HT-29 (cell line): ENCODE measurements at places on chromosomes 11 and 22. TPM values are rescaled to one million over a fixed set of nuclear protein-coding genes. Genes with fewer than 3 reads are reported as not detected.

- no peak for DNase-seq
Observed at GRCh38 chr11:1891831-1892115, at the start of gene PRR33. PRR33 (minus strand) TSS chr11:1891895; CDS start chr11:1890584, 1,311 bp downstream.

GRCh38 chr11:95736355-95736754, 53.2 kb downstream of the FAM76B start:
- no peak for DNase-seq

DNA sequence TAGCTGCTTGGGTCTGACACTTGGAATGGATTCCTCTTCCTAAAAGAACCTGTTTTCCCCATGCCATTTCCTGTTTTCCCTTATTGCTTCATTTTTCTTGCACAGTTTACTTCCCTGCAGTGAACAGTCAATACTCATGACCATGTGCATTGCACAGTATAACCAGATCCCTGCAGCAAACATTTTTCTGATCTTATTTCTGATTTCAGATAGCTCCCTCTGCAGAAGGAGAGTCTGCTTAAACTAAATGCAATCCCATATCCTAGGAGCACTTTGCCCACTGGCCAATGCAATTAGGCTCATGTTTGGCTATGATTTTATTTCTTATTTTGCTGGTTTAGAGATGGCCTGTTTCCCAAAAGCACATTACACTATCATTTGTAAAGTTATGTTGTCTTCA, 96.7 kb upstream of the CD44 start:
- no peak for DNase-seq

KCNK4 gene
- not detected in 2 replicates for total RNA-seq

GVQW3 gene
- 1.8 and 2.1 TPM in 2 replicates for total RNA-seq

GRCh38 chr22:44627521-44628139, 74.4 kb upstream of the PRR5 start:
- no peak for DNase-seq

GRCh38 chr11:63552921-63553320, 10.3 kb downstream of the PLAAT2 start:
- peak; percentile 67 for DNase-seq

DNA sequence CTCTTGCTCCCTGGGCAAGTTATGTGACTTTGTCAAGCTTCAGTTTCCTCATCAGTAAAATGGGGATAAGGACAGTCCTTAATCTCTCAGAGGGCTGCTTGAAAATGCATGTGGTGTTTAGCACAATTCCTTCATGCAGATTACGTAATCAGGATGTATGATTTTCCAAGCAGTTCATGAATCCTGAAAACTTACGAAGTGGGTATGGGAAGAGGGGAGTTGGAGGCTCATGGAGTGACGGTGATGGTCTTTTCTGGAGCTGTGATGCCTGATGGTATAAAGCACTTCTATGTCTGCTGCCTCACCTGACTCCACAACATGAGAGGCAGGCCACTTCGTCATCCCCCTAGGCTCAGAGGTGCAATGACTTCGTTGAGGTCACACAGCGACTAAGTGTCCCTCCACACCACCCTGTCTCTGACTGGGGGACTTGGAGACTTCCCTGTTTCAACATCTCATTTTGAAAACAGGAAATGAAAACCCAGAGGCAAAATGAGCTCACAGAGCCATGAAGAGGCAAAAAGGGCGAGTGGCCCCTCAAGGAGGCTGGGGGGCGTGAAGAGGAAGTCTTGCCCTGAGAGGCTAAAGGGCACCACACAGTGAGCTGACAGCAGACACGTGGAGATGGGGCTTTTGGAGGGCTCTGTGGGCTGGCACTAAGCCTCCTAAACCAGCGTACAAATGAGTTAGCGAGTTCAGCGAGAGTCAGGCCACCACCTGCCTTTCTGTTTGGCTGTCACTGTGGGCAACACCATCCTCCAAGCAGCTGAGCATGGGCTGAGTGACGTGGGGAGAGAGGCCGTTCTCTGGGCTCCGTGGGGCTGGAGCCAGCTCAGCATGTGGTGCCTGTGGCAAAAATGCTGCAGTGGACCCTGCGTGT, 10.1 kb downstream of the MCM5 start:
- DNase-seq: no peak

DNA sequence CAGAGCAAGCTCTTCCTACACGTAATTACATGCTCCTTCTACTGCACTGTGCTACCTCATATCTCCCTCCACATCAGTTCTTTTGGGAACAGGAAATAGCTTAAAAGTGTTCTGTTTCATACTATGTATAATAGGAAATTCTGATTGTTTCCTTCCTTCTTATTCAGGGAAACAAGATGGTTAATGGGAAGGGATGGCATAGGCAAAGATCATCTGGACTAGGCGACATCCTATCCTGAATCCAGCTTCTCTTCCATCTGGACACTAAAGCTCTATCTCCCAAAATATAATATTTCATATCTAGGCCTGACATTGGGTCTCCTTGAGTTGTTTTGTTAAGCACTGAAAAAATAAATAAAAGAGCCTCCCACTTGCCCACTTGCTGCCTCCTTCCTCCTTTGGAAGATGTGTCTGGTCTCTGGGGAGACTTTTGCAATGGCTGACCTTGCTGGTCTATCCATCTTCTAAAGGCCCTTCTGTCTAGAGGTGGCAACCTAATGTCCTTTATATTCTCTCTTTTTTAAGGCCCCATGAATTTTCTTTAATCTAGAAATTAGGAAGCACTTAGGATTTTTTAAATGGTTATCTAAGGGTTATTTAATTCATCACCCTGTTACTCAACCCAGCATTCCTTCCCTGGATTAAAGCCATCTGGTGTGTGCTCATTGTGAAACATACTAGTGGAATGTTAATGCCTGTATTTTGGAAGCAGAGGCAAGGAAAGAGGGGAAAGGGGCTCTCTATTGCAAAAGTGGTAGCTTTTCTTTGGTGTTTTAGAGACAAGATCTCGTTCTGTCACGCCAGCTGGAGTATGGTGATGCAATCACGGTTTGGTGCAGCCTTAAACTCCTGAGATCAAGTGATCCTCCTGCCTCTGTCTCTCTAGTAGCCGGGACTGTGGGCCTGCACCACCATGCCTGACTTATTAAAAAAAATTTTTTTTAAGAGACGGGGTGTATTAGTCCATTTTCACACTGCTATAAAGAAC, 20.6 kb downstream of the CLMP start:
- DNase-seq: no peak

DNA sequence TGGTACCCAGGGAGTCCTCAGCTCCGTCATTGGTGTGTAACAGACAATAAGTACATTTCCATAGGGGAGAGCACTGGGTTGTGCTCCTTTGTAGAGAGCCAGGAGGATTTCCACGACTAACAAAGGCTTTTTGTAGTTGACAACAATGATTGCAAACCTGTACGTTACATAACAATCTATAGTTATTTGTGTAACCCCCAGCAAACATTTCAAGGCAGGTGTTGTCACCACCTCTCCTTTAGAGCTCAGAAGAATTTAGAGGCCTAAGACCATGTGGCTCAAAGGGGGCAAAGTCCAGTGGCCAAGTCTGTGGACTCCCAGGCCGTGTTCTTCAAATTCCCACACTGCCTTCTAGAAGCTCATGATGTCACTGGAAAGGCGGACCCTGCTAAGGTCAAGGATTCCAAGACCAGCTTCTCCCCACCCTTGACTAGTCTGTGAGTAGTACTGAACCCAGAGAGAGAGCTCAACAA, 15.8 kb downstream of the RPL27A start:
- DNase-seq: peak; percentile 71

GRCh38 chr11:70104419-70104818, 26.3 kb downstream of the ANO1 start:
- peak; percentile 60 for DNase-seq

APOL5 gene
- not detected in 2 replicates for total RNA-seq

DNA sequence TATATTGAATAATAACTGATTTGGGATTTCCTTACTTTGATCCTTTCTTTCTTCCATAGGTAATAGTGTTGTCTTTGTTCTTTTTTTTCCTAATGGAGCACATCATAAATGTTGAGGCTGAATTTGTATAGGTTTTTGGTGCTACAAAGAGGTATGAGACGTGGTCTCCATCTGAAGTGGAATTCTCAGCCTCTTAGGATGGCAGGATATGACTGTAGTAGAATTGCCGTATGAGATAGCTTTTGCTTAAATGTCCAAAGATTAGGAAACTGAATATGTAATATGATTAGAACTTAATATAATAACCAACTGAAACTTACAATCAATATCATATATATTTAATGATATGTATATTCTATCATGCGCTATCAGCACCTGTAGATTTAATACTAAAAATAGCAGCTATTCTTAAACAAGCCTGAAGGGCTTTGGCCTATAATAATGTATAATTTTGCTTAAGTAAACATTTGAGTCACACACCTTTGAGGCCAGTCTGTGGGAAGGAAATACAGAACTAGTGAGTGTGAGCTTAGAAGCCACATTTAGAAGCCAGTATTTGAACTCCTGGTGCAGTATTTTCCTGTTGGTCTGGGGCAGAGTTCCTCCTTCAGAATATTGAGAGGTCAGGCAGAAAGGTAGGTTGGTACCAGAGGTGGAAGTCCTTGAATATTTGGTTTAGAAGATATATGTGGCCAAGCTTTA, 62.6 kb downstream of the SWAP70 start:
- peak; percentile 55 for DNase-seq

- DNase-seq: no peak
Observed at GRCh38 chr22:20026996-20027601, 6.2 kb downstream of the TANGO2 start.

- no peak for DNase-seq
Observed at GRCh38 chr11:62931499-62932278, 10.5 kb upstream of the CHRM1 start.

GRCh38 chr11:58330861-58331260, 28.0 kb downstream of the OR5B17 start:
- DNase-seq: no peak

- no peak for DNase-seq
Observed at GRCh38 chr22:17115236-17115635, 5.9 kb downstream of the TMEM121B start.

OR6X1 gene
- not detected in 2 replicates for total RNA-seq

ACR gene
- not detected in 2 replicates for total RNA-seq

GRCh38 chr11:30775233-30775522, 189.0 kb upstream of the MPPED2 start:
- no peak for DNase-seq

DNA sequence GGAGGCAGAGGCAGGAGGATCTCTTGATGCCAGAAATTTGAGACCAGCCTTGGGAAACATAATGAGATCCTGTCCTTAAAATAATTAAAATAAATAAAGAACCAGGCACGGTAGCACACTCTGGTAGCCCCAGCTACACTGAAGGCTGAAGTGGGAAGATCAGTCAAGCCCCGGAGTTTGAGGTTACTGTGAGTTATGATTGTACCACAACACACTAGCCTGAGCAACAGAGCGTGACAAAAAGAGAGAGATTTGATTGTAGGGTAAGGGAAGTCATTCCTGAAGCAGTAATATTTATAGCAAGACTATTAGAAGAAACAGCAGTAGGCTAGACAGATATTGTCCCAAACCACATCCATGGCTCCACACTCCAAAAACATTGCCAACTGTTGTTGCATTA, 1408.4 kb upstream of the TENM4 start:
- no peak for DNase-seq

DNA sequence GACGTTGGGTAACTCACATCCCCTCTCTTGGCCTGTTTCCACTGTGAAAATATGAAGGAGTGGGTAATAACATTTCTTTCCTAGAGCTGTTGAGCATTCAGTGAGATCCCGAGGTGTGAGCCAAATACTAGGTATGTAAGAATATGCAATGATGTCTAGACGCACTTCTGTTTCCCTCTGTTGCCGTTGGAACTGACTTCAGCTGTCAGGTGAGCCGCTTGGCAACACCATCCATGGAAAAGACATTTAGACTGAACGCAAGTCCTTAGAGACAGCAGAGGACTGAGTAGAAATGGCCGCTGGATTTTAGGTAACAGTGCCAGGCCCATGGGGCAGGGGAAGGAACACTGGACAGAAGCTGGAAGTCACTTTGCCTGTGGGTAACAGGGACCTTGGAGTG, 29.5 kb upstream of the SHANK2 start:
- peak; percentile 5 for DNase-seq

MS4A15 gene
- total RNA-seq: not detected in 2 replicates

GRCh38 chr11:119612814-119613213, 116.2 kb downstream of the NECTIN1 start:
- DNase-seq: no peak

OR52E8 gene
- not detected in 2 replicates for total RNA-seq

DNA sequence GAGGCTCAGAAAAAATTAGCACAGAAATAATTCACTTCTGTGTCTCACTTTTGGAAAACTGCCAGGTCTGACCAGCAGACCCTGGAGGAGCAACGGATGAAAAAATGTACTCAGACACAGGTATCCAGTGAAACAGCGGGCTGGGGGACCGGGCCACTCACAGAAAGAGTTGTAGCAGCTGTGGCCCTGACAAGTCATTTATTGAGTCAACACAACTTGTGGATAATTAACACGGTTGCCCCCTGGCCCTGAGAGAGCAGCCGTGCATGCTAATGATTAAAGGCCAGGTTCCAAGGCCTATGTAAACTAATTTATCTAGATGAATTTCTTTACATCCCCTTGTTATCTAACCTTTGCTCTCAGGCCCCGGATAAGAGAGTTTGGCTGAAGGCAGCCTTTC, 131.3 kb downstream of the AASDHPPT start:
- DNase-seq: no peak

- DNase-seq: no peak
Observed at GRCh38 chr11:87156970-87157369, 119.2 kb downstream of the TMEM135 start.

GRCh38 chr11:44775366-44775984, 48.7 kb downstream of the TSPAN18 start:
- DNase-seq: peak; percentile 89

P2RX6 gene
- total RNA-seq: 1.0 and 1.5 TPM in 2 replicates

MMP12 gene
- total RNA-seq: not detected in 2 replicates
